ENCODE measurements at places on chromosomes 5 and 9. TPM values are rescaled to one million over a fixed set of nuclear protein-coding genes. Genes with fewer than 3 reads are reported as not detected.

The LCN12 gene
- total RNA-seq, result not detected

The AMBP gene
- not detected for total RNA-seq

The SH3TC2 gene
- 9.0 TPM for total RNA-seq

The NR5A1 gene
- total RNA-seq, result not detected

The PTPRD gene
- total RNA-seq, result 1.6 TPM

The SLC34A3 gene
- not detected for total RNA-seq

The FGD3 gene
- not detected for total RNA-seq

The CNTNAP3 gene
- total RNA-seq, result 90.7 TPM

The ZBED3 gene
- total RNA-seq, result 4.7 TPM

The RBM18 gene
- total RNA-seq, result 11.2 TPM

The GRIA1 gene
- total RNA-seq, result not detected

The HTR1A gene
- not detected for total RNA-seq

The MARCOL gene
- total RNA-seq, result not detected

The HK3 gene
- total RNA-seq, result not detected

The DRD1 gene
- not detected for total RNA-seq

Measured in thoracic aorta endothelial cell (primary cell).